ENCODE measurements at places on chromosomes 7 and 10. TPM values are rescaled to one million over a fixed set of nuclear protein-coding genes. Genes with fewer than 3 reads are reported as not detected.

Gene HTR5A
- total RNA-seq, result not detected

Gene PALD1
- 0.20 TPM for total RNA-seq

Gene ACBD7
- 0.37 TPM for total RNA-seq

Gene UNCX
- not detected for total RNA-seq

Gene WDR86
- 0.78 TPM for total RNA-seq

Gene ECHS1
- total RNA-seq, result 61.7 TPM

Gene PNLIPRP3
- 0.37 TPM for total RNA-seq

Gene SEPHS1
- 29.1 TPM for total RNA-seq

Gene IKZF1
- total RNA-seq, result not detected

Gene CFAP69
- 7.7 TPM for total RNA-seq

Gene MRC1
- total RNA-seq, result not detected

Gene PFKFB3
- 6.2 TPM for total RNA-seq

Gene PLXDC2
- 0.37 TPM for total RNA-seq

Gene PILRA
- total RNA-seq, result 0.39 TPM

Gene EBF3
- 22.5 TPM for total RNA-seq

Gene TAF3
- total RNA-seq, result 2.9 TPM

Gene SLC16A9
- 0.59 TPM for total RNA-seq

Gene HTRA1
- 310 TPM for total RNA-seq

Gene HYAL4
- not detected for total RNA-seq

Gene RSPH10B
- total RNA-seq, result 0.20 TPM

Gene MSMB
- total RNA-seq, result not detected

Gene CALHM3
- 0.39 TPM for total RNA-seq

Gene HABP2
- total RNA-seq, result not detected

Gene SCART1
- total RNA-seq, result 1.6 TPM

Gene TET1
- 4.5 TPM for total RNA-seq

Measured in subcutaneous preadipocyte (primary cell).